DMS79 (cell line): ENCODE measurements at places on chromosomes 7 and 10.

GRCh38 chr7:129264534-129264933 is 39.7 kb downstream of the AHCYL2 start:
- DNase-seq: no peak

DNA sequence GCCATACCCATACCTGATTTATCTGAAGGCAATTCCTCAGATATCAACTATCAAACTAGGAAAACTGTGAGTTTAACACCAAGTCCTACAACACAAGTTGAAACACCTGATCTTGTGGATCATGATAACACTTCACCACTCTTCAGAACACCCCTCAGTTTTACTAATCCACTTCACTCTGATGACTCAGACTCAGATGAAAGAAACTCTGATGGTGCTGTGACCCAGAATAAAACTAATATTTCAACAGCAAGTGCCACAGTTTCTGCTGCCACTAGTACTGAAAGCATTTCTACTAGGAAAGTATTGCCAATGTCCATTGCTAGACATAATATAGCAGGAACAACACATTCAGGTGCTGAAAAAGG is 69.0 kb upstream of the RSBN1L start:
- DNase-seq: no peak

DNA sequence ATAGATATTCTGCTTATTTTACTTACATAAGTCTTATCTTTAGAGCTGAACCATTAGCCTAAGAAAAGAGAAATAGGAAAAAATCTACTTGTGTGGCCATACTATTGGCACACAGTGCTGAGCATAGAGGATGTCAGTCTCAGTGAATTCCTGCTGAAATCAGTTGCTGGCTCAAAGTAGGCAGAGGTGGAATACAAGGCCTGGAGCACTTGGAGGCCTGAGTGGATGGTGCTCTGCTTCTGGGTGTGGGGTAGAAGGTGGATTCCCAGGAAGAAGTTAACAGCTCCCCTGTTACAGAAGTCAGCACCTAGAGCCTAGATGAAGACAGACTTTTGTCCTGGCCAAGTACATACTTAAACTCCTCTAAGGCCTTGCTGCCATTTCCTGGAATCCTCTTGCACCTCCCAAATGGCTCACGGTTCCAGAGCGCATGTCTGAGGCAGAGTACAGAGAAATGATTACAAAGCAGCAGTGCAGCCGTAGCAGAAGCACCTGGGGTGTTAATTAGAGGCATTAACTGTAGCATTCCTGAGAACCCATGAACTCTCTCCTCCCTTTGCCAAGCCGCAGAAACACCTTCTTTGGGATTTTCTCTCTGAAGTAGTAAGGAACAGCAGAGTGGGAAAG is 18.0 kb upstream of the XPNPEP1 start:
- DNase-seq: no peak

DNA sequence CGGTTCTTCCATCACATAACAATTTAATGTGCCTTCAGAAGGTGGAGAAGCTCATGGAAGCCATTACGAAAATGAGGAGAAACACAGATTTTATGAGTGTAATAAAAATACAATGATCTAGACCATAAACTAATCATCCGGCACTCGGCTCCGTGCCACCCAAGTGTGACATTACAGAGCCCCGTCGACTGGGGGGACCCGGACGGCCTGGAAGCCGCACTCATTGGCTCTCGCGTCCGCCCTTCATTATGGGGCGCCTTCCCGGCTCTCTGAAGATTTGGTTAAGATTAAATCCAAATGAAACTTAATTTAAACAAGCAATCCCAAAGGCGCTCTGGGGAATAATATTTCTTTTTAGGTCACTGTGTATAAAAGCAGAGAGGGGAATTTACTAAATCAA is 242.6 kb downstream of the DNAJB6 start:
- DNase-seq: no peak

DNA sequence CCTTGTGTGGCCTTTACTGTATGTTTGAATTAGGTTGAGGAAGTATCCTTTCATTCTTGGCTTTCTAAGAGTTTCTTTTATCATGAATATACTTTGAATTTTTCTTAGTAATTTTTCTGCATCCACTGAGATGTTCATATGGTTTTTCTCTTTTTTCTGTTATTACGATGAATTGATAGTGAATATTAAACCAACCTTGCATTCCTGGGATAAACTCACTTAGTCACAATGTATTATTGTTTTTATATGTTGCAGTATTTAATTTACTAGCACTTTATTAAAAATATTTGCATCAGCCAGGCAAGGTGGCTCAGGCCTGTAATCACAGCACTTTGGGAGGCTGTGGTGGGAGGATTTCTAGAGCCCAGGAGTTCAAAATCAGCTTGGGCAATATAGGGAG is 15.3 kb upstream of the RBM33 start:
- DNase-seq: no peak

GRCh38 chr7:88789480-88790064 is 6.0 kb downstream of the TEX47 start:
- DNase-seq: no peak

- DNase-seq: no peak
Observed at GRCh38 chr7:142896151-142896550, 10.6 kb upstream of the TRPV6 start.

- DNase-seq: no peak
Observed at GRCh38 chr10:44333511-44333910, 51.4 kb downstream of the CXCL12 start.

GRCh38 chr10:128286141-128286761 is 160.0 kb upstream of the MKI67 start:
- no peak for DNase-seq

DNA sequence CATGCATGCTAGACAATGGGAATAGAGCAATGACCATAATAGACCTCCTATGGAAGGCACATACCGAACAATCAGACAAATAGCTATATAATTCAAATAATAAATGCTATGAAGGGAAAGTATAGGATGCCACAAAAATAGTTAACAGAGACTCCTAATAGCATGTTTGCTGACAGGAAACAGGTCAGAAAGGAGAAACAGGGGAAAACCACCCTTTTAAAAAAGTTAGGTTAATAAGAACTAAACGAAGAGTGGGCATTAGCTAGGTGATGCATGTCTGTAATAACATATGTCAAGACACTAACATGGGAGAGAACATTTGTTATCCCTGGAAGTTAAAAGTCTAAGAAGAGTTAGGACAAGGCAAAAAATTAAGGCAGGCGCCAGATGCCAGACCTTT is 58.9 kb downstream of the ABI1 start:
- no peak for DNase-seq

DNA sequence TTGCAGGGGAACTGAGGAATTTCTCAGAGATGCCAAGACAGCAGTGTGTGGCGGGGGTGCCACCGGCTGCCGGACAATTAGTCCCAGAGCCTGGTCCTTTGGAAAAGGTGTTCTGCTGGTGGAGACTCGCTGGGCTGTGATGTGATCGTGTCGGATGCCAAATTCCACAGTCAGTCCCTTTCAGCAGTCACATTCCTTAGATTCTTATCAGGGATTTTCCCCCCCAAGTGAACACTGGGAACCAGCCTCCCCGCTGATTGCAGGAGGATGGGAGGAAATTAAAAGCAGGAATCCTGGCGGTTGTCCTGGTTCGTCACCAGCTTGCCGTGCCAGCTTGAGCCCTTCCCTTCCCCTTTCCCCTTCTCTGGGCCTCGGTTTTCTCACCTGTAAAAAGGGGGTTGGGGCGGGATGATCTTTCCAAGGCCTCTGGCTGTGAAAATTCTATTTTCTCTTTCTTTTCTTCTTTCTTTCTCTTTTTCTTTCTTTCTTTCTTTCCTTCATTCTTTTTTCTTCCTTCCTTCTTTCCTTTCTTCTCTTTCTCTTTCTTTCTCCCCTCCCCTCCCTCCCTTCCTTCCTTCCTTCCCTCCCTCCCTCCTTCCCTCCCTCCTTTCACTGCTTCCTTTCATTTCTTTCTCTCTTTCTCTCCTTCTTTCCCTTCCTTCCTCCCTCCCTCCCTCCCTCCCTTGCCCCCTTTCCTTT is 39.6 kb downstream of the COL26A1 start:
- DNase-seq: no peak

DNA sequence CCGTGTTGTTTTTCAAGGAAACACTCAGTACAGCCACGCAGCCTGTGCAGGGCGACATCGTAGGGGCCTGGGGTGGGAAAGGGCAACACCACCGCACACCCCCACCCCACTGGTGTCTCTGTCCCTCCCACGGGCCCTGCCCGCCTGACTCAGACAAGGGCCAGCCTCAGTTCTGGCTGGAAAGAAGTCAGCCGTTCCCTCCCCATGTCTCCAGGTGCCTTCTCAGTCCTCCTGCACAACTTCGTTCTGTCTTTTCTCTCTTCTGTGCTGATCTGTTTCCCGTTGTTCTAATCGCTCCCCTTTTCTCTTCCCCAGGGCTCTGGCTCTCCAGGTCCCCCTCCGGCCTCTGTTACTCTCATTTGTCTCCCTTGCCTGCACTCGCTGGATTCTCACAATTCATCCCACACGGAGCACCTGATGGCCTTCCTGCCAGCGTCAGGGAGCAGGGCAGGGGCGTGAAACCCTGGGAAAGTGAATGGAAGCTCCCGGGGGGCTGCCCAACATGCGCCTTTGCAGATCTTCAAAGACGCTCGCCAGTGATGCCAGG is 97.7 kb downstream of the WDR37 start:
- no peak for DNase-seq

DNA sequence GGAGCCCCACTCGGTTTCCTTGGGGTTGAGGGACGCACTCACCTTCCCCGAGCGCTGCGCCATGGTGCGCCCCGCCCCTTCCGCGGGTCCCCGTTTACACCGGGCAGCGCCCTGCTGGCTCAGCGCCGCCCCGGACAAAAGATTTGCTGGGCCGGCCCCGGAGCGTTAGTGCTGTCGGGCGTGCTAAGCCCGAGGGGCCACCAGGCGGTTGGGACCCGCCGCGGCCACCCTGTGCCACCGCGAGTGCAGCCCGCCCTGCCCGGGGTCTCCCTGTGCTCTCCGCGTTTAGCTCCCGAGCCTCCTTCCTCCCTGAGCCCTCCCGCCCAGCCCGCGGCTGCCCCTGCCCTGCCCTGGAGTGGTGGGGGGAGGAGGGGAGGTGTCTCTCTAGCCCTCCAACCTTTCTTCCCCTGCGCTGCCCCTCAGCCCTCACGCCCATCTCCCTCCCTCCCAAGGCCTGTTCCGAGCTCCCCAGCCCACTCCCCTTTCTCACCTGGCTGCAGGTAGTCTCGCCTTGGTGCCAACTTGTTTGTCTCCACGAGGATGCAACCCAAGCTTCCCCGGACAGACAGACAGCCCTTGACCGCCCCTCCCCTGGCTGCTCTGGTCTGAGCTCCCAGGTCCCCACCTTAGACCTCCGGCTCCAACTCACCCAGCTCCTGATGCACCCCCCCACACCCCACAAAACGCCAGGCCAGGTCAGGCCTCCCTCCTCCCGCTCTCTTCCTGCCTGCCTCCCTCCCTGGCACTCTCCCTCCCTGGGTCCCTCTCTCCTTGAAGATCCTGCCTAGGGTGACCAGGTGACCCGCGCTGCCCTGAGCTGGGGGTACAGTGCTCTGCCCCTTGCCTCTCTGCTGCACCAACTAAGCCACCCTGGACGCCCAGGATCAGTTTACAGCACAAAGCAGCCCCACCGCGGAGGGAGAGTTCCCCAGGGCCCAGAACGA is at the start of gene CRYGN:
CRYGN (minus strand) TSS at position 287 of the 944 bp plus-strand sequence; CDS start at position 63, 224 bp downstream.
- no peak for DNase-seq

DNA sequence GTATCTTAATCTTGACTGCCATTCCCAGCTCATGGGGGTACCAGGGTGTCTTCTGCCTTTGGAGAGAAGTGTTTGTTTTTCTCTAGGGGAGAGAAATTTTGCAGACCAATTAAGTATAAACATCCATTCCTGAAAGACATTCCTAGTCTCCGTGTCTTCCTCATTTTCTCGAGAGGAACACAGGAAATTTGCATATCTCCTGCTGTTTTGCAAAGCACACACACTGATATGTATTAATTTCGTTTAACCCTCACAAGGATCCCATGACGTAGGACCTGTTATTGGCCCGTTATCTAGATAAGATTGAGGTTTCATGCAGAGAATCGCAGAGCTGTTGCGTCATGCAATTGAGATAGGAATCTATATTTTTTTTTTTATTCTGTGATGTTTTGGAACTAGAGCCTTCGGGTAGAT is 944 bp downstream of the RHBDD2 start:
- DNase-seq: no peak

GRCh38 chr7:137342265-137342664 is 1.3 kb downstream of the PTN start:
- DNase-seq: no peak

DNA sequence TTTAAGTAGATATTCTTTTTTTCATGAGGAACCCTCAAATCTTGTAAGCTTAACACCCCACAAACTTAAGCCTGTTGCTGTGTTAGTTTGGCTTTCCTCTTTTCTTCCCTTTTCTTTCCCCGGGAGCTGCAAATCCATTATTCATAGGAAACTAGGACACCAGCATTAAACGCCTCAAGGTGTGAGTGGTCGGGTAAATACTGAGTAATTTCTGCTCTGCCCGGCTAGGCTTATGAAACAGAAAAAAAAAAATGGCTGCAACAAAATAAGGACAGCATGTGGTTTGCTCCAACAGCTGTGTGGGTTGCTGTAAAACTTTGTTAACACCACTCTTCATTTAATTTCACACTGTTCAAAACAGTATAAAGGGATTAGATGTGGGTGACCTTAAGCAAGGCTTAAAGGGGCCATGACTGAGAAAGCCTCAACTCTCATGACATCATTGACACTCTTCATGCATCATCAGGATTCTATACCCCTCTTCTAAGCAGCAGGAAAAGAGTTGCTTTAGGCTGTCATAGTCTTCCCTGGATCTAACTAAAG is 104.1 kb downstream of the AOAH start:
- DNase-seq: no peak

DNA sequence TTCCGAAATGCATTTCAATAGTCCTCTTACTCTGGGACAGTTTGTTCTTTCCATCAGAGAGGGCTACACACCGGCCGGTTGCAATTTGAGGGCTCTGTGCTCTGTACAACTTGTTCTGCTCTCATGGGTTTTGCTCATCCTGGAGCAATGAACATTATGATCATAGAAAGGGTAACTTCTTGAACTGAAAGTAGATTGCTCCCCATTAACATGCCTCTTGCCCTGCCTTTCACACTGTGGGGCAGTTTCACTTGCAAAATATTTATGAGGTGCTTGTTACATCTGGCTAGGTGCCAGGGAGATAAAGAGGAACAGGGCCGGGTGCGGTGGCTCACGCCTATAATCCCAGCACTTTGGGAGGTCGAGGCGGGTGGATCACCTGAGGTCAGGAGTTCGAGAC is 97.3 kb upstream of the MPP7 start:
- DNase-seq: no peak

DNA sequence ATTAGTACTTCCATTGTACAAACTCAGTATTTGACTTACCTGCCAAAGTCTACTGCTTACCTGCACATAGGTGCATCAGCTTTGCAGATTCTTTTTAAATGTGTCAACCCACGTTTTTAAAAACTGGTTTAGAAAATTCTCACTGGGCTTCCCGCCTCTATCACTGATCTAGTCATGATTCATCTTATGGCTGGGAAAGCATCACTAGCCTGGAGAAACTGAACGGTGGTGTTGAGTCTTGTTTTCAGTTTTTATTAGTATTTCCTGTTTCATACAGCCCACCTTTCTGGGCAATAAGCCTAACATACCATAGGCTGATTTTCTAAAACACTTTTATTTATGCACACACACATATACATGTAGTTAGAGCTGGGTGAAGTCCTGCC is 19.7 kb downstream of the DOCK1 start:
- DNase-seq: no peak
